Fibroblast of skin of left biceps (primary cell): ENCODE measurements at places on chromosomes 12 and 14.
A peak's percentile ranks its signal among the peaks of the same experiment; 100 is the strongest.

GRCh38 chr12:19946550-19946949 is 421.8 kb upstream of the PDE3A start:
- peak; percentile 87 for DNase-seq

DNA sequence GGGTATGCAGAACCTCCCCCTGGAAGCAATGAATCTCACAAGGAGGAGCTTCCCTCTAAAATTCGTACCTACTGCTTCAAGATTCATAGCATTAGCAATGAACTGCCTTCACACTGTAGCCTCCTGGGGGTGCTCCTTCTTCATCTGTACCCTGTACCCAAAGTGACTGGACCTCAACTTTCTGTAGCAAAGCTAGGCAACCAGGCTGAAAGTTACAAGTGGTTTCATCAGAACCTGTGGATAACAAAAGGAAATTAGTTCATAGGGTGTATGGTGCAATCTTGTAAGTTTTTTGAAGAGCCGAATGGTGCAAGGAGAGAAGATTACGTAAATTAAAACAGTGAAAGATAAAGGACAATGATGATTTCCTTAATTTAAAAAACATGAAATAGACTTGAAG is 1541.7 kb upstream of the FLRT2 start:
- peak; percentile 25 for DNase-seq

GRCh38 chr12:125287155-125287847 is 222.1 kb downstream of the AACS start:
- no peak for DNase-seq

DNA sequence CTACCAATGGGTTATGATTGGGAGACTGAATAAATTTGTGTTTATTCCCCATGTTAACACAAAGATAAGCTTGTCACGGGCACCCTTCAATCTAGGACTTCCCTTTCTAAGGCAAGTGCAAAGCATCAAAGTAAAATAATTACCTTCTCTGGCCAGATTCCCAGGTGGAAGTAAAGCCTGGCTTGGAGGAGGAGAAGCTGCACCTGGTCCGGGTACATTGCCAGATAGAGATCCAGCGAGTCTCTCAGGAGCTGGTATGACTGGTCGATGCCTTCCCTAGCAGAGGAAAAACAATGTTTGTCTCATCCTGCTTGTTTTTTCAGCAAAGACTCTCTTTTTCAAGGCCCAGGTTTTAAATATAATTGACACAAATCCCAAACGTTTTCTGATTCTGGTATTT is 24.9 kb downstream of the FBXO21 start:
- no peak for DNase-seq

DNA sequence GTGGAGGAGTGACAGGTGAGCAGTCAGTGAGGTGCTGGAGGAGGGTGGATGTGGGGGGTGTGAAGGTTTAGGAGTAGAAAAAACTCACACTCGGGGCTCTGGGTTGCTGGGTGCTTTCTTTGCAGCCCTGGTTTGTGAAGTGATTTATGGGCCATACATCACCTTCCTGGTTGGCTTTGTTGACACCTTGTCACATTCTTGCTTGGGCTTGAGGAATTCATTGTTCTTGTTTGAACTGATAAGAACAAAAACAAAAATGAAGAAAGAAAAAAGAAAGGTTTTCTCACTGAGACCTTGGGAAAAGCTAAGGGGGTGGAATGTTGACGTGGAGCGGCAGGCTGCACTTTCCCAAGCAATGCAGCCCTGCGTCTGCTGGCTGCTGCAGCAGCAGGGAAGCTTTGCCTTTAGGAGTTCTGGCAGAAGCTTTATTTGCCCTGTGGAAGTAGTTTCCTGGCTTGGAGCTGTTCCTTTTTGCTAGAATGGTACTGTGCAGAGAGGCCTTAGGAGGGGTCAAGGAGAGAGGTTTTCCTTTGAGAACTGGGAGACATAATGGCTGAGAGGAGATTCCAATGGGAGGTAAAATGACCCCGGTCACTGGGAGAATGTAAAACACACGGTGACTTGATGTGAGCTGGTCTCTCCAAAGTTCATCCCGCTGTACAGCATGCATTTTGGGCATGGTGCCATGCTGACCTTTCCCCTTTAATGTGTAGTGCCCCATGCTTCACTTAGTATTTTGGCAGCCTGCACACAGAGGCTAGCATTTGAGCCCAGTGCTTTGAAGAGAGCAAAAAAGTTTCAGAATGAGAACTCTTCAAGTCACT is 52.8 kb downstream of the HMGA2 start:
- no peak for DNase-seq
